ENCODE measurements at places on chromosomes 1 and 21.

GRCh38 chr1:22880174-22880601 is 92.5 kb downstream of the LACTBL1 start:
- DNase-seq = no peak

GRCh38 chr1:39409055-39409816 is 82.2 kb upstream of the BMP8A start:
- DNase-seq = no peak

- no peak for DNase-seq
Measured at GRCh38 chr1:68293609-68294366, 61.5 kb upstream of the WLS start.

- DNase-seq = no peak
Measured at GRCh38 chr1:39076799-39077148, 50.6 kb downstream of the NDUFS5 start.

- DNase-seq = no peak
Measured at GRCh38 chr1:111441573-111442192, 7.4 kb downstream of the WDR77 start.

DNA sequence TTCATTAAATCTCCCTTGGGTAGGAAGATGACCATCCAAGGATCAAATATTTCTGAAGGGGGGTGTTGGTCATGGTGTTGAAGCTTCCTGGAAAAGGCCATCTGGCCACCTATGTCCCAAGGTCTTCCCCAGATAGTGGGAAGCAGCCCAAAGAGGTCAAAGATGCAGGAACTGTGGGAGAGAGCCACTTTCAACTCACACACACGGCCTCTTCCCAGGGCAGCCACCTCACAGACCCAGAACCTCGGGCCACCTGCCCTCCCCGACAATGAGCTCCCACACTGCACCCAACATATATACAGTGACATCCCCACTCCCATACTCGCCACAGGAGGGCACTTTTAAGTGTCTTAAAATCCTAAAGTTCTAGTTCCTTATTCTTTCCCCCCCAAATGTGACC is 164.5 kb upstream of the ETV3 start:
- no peak for DNase-seq

GRCh38 chr1:116367256-116367945 is 5.6 kb upstream of the ATP1A1 start:
- DNase-seq = no peak

DNA sequence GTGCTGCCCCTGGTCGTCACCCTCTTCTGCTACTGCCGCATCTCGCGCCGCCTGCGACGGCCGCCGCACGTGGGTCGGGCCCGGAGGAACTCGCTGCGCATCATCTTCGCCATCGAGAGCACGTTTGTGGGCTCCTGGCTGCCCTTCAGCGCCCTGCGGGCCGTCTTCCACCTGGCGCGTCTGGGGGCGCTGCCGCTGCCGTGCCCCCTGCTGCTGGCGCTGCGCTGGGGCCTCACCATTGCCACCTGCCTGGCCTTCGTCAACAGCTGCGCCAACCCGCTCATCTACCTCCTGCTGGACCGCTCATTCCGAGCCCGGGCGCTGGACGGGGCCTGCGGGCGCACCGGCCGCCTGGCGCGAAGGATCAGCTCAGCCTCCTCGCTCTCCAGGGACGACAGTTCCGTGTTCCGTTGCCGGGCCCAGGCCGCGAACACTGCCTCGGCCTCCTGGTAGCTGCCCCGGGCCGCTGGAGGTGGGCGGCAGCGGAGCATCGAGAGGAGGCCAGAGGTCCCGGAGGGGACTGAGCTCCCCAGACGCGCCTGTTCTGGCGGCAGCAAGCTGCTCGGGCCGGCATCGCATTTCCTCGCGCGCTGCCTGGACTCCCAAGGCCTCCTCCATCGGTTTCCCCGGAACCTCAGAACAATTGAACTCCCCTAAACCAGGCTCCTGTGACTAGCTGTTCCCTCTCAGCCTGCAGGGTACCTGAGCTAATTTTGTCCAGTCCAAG is 1.1 kb downstream of the GPR25 start:
- DNase-seq = peak; percentile 19

DNA sequence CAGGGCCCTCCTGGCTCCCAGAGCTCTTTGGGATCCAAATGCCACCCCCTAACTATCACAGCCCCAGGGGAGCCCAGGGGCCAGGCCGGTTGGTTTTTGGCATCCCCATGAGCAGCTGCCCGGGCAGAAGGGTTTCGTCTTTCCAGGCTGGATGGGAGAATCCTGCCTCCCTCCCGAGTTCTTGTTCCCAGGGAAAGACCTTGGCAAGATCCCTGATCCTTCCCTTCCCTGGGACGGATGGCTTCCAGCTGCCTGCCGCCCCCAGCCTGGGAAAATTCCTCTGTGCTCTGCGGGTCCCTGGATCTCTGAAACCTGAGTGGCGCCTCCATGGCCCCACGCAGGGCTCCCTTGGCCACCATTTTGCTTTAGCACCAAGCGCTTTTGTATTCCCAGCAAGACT is 55.6 kb downstream of the TAS1R2 start:
- no peak for DNase-seq

GRCh38 chr21:34567604-34568155 is 47.2 kb downstream of the RCAN1 start:
- DNase-seq = no peak

DNA sequence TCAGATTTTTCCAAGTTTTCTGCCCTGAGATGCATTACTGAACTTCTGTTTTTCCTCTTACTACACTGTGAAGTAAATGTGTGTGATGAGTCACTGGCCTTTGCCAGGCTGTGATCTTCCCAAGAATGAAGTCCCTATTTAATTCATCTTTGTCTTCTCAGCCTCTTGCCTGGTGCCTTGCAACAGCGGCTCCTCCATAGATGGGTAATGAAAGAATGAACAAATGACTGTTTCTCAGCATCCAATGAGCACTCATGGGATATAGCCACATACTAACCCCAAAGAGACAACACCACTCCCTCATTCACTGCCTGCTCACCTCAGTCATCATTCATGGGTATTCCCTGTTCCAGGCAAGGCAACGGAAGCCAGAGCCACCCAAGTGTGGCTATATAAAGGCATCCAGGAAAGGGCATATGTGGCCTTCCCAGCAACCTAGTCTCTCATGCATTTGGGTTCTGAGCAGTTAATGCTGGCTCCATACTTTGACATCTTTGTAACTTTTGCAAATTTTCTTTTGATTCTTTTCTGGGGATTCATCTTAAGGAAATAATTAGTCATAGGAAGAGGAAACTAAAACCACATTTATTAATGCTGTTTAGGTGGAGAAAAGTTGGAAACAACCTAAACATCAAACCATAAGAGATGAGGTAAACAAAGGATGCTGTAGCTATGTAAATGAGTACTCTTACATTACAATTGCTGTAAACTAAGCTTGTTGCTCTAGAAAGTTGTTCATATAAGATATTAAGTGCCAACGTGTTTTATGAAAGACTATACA is 71.9 kb downstream of the HIVEP3 start:
- DNase-seq = no peak

DNA sequence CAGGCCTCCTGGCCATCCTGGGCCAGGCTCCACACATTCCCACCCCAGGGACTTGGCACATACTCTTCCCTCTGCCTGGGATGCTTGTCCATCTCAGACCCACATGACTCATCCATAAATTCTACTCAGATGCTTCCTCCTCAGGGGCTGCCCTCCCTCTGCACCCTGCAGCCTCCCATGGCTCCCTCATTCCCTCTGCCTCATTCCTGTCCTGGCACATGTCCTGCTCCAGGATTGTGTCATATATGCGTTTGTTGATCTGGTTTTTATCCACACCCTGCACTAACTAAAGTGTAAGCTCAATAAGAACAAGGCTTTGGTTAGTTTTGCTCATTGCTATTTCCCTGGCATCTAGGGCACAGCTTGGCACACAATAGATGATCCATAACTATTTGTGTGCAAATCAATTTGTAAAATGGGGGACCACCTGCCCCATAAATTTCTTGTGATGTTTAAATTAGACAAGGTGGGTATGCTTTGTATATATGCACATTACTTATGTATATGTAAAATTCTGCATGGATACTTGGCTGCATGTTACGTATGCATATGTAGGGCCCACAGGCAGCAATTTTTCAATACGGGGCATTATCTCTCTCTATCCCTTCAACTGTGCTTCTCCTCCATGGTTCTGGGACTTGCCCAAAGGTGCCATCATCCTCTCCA is 191.4 kb downstream of the PTPRU start:
- no peak for DNase-seq

GRCh38 chr1:205954819-205955404 is 11.7 kb upstream of the SLC26A9 start:
- no peak for DNase-seq

- DNase-seq = no peak
Measured at GRCh38 chr1:151655371-151655770, 43.5 kb downstream of the SNX27 start.

DNA sequence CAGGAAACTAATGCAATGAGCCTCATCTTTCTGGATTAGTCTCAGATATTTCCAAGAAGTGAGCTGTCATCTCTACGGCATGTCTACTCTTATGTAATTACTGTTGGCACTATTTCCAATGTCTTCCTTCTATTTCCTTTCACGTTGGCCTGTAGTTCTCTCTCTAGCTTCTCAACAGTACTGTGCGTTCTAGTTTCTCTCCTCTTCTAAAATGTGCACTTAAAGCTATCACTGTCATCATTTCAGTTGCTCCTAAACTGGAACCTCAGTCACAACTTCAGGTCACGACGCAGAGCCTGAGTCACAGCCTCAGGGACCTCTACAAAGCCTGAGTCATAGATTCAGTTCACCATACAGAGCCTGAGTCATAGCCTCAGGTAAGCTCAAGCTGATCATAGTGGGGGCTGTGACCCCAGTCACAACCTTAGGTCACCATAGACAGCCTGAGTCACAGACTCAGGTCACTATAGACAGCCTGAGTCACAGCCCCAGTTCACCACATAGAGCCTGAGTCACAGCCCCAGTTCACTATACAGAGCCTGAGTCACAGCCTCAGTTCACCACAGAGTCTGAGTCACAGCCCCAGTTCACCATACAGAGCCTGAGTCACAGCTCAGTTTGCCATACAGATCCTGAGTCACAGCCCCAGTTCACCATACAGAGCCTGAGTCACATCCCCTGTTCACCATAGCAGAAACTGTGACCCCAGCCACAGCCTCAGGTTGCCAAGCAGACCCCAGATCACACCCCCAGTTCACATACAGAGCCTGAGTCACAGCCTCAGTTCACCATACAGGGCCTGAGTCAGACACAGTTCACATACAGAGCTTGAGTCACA is 13.0 kb downstream of the WNT9A start:
- DNase-seq = no peak

DNA sequence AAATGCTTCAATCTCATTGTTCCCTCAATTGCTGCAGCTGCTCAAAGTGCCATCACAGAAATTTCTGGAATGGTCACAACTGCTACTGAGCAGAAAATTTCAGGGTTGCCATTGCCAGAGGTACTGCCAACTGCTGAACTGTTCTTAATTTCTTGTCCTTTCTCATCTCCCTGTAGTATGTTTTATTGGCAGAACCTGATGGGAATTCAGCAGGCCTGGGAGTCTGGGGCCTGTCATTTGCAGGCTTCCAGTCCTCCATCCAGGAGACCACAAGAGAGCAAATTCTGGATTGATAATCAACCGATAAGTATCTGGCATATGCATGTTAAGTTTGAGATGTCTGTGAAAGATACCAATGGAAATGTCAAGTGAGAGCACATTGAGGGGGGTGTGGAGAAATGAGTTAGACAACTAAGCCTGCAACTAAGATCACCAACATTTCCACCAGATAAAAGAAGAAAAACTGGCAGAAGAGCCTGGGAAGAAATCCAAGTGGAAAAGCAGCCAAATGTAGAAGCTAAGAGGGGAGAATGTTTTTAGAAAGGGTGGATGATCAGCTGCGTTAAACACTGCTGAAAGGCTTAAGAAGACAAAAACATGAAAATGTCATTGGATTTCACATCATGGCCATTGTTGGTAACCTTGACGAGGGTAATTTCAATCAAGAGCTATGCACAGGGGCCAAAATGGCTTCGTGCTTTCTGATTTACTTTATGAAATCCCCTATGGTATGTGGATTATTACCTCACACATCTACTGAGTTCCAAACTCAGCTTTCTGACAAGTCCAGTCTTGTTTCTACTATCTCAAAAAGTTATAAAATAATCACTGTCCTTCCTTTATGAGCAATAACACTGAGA is 648.1 kb downstream of the PLPP3 start:
- DNase-seq = no peak

- DNase-seq = no peak
Measured at GRCh38 chr21:29208044-29208681, 77.7 kb downstream of the MAP3K7CL start.

- DNase-seq = no peak
Measured at GRCh38 chr1:45200906-45201500, 5.4 kb downstream of the ZSWIM5 start.

DNA sequence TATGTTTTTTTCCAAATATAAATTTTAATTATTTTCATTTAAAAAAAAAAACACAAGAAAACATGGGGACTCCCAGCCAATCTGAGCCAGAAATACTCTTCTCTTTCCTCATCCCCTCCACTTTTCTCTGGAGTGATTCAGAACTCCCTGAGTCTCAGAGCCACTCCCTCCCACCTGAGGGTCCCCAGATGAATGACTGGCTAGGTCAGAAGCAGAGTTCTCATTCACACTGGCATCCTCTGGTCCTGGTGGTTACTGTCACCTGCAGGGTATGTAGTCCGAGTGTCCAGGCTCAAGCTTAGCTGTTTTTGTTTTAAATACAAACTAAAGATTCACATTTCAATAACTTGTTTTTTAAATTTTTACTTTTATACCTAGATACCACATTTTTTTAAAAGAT is 6.3 kb downstream of the HMGCS2 start:
- no peak for DNase-seq

GRCh38 chr21:29406385-29406784 is 107.7 kb downstream of the BACH1 start:
- no peak for DNase-seq

DNA sequence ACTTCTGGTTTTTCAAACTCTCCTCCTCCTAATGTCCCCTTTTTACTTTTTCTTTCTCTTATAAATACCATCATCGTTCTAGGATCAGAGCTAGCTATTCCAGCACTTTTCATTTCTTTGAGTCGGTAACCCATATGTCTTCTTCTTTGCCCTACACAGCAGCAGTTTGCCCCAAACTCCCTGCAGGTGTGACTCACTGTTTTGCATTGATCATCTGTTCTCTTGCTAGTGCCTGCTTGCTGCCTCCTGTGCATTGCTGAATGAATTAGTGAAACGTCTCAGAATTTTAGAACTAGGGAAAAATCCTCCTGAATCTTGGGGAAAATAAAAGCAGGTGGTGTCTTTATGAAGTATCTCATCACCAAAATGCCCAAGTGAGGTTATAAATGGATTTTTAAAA is 21.7 kb downstream of the KCNK2 start:
- DNase-seq = no peak
